ENCODE measurements at places on chromosomes 6 and 20. TPM values are rescaled to one million over a fixed set of nuclear protein-coding genes. Genes with fewer than 3 reads are reported as not detected.

- no peak for DNase-seq
Measured at GRCh38 chr6:142698751-142699150, 246.2 kb downstream of the HIVEP2 start.

DNA sequence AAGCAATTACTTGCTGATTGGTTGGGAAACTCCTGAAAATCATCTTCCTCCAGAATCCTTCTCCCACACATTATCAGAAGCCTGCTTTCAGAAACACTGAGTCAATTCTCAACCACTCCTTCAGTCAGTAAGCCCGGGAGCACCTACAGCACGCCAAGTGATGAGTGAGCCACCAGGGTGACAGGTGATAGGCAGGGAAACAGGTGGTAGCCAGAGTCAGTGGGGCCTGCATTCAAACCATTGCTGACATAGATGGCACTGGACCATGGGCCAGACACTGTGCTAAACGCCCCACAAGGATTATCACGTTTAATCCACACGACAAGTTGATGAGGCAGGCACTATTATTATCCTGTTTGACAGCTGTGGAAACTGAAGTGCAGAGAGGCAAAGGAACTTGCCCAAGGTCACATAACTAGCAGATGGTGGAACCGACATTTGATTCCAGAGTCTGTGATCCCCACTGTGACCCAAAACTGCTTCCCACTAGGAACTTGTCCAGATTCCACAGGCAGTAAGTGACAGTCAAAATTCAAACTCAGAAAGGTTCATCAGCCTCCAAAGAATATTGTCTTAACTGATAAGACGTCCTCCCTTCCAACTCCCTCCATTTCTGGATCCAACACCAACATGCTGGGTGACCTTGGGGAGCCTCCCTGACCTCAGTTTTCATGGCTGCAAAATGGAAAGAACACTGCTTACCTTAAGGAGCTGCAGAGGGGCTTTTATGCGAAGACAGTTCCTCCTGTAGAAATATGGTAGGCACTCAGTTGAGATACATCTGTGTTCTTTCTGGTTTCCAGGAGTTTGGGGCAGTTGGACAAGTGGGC, 23.9 kb upstream of the TOP1 start:
- peak; percentile 99 for DNase-seq

RBBP8NL gene
- 0.10 TPM for total RNA-seq

- DNase-seq, result no peak
Measured at GRCh38 chr6:42967228-42967627, 6.7 kb downstream of the GNMT start.

- no peak for DNase-seq
Measured at GRCh38 chr6:33136310-33136900, 55.9 kb downstream of the COL11A2 start.

TAF4 gene
- 7.8 TPM for total RNA-seq

DNA sequence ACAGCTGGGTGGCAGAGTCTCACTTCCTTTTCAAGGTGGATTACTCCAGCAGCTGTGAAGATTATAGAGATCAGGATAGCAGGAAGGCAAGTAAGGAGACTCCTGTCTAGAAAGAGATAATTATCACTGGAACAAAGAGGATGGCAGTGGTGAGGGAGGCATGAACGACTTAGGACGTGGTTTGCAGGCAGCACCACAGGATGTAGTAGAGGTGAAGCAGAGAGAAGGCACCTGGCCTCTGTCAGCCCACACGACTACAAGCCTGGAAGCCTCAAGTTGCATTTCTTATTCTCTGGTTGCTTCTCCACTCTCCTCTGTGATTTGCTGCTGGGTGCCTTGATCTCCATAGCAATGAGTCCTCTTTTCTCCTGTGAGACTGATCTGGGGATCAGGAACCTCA, 62.7 kb downstream of the TSHZ2 start:
- no peak for DNase-seq

GRCh38 chr6:150451807-150452427, 83.1 kb downstream of the IYD start:
- DNase-seq, result no peak

GRCh38 chr6:103570431-103570830, 1289.3 kb downstream of the HACE1 start:
- no peak for DNase-seq

GRCh38 chr6:1832844-1833787, 223.4 kb downstream of the FOXC1 start:
- DNase-seq, result no peak

GRCh38 chr6:80667006-80667405, 560.5 kb downstream of the BCKDHB start:
- DNase-seq, result no peak

KLHDC3 gene
- total RNA-seq, result 94.5 TPM

DNA sequence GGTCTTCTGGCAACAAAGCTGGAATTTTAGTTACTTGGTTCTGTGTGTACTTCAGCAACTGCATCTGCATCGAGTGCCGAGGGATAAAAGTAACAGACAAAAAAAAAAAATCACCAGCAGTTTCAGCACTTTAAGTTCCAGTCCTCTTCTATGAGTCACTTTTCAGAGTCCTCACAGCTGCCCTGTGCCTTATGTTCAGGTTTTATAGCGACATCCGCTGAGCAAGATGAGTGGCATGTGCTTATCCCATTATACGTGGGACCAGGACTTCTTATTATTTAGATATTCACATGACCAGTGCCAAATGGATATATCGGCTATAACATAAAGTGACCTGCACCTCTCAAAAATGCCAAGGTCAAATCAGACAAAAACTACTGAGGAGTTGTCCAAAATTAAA, 242.9 kb downstream of the FOXA2 start:
- peak; percentile 69 for DNase-seq

DNA sequence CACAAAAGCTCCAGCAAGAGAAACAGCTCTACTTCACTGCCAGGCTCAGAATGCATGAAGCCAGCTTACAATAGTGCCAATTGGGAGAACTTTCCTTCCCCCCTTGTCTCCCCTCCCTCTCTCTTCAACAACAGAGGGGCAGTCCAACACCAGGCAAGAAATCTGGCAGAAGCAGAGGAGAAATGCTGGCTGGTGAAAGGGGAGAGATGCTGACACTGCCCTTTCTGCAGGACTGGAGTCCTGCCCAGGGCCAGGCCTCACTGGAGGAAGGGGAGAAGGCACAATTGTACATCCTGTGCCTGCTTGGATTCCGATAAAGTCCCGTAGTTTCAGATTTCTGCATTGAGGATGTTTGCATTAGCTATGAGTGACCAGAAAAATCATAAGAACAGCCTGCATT, 148.6 kb downstream of the LRRC1 start:
- DNase-seq, result no peak

GJA1 gene
- 3.3 TPM for total RNA-seq

DEFB132 gene
- total RNA-seq, result not detected

DNA sequence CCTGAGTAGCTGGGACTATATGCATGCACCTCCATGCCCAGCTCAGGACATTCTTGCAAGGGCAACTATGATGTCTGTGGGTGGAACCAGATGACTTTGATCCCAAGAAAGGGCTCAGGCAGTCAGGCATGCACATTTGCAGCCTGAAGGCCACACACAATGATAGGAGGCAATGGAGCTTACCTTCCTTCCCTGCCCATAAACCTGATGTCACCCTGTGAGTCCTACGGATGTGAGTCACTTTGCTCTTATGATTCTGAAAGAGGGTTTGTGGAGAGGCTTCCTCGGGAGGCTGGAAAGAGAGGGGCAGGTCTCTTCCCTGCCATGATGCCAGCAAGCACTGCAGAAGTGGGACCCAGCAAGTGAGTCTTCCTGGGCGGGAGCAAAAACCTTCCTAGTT, 202.4 kb downstream of the LY86 start:
- DNase-seq, result no peak

NFATC2 gene
- 0.10 TPM for total RNA-seq

DNA sequence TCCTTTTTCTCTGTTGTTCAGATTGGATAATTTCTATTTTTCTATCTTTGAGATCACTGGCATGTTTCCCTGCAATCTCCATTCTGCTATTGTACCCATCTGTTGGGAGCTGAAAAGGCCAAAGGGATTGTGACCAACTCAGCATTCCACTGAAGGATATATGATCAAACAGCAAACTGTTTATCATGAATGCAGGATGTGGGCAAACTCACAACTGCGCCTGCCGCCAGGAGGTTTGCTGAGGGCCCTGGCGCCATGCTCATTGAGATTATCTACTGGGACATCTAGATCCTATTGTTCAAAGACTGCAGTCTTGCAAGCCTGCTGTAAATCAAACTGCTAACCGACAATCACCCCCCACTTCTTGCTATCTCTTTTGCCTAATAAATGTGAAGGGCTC, 3.8 kb upstream of the FKBP1A start:
- no peak for DNase-seq

DNA sequence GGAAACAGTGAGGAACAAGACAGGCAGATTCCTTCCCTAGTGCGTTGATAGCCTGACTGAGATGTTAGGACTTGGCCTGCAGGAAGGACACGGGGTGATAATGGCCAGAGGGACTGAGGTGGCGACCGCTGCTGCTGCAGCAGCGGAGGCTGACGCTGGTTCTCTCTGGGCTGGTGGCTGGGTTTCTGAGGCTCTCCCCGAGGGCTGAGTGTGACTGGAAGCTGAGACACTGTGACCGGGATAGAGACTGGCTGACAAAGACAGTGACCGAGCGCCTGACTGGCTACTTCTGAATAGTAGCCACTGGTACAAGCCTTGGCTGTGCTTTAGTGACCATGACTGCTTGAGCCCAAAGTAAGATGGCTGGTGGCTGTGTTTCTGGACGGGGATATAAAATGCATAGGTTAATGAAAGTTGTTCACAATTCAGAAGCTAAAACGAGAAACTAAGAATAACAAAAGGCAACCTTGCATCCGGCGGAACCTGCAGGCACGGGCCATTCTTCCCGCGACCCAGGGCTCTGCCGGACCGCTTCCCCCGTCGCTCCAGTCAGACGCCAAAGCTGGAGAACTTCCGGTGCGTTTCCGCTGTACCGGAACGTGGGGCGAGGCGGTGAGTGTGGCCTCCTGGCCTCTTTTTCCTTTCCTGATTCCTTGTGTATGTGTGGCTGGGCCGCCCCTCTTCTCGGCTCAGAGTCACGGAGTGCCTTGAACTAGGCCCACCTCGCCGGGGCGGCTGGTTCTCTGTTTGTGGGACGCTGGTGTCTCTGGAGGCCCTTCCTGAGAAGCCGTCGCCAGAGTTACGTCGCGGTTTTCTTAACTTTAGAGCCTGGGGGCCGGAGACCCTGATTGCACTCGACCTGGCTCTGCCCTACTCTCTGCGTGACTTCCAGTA, at the start of gene AAR2:
AAR2 (plus strand) TSS at position 587 of the 894 bp plus-strand sequence. CDS start 3,391 bp downstream, outside the sequence.
- DNase-seq, result peak; percentile 84

GRCh38 chr20:52179331-52180179, 12.0 kb downstream of the ZFP64 start:
- DNase-seq, result peak; percentile 55

DNA sequence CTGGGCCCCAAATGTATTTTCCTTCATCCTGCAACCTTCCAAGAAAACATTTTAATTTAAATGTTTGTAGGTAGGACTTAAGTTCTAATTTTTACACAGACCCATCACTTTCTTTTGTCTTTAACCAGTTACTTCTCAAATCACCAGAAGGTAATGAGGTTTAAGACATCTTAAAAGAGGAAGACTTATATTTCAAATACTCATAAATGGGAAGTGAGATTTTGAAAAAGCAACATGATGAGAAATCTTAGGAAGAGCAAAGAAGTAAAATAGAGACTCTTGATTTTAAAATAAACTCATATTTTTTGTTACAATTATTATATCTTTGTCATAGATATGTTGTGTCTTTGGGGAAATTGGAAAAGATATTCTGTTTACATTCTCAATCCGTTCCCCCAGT, 82.3 kb downstream of the SYNE1 start:
- DNase-seq, result no peak

SGK2 gene
- total RNA-seq, result 1.7 TPM

DNA sequence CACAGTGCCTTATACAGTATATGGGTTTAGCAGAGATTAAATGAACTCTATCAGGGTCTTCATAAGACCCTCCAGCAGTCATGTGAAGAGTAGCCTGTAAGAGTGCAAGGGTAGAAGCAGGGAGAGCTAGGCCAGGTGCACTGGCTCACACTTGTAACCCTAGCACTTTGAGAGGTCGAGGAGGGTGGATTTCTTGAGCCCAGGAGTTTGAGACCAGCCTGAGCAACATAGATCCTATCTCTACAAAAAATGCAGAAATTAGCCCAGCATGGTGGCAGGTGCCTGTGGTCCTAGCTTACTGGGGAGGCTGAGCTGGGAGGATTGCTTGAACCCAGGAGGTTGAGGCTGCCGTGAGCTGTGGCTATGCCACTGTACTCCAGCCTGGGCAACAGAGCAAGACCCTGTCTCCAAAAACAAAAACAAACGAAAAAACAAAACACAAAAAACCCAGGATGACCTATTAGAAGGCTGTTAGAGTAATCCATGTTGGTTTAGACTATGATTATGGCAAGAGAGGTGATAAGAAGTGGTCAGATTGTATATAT, 31.9 kb downstream of the NCOA3 start:
- no peak for DNase-seq

EEF1A2 gene
- 456 TPM for total RNA-seq

- no peak for DNase-seq
Measured at GRCh38 chr6:19781269-19781668, 55.9 kb upstream of the ID4 start.

FAM209A gene
- total RNA-seq, result not detected

- peak; percentile 78 for DNase-seq
Measured at GRCh38 chr6:152897807-152898399, 84.9 kb downstream of the FBXO5 start.

DNA sequence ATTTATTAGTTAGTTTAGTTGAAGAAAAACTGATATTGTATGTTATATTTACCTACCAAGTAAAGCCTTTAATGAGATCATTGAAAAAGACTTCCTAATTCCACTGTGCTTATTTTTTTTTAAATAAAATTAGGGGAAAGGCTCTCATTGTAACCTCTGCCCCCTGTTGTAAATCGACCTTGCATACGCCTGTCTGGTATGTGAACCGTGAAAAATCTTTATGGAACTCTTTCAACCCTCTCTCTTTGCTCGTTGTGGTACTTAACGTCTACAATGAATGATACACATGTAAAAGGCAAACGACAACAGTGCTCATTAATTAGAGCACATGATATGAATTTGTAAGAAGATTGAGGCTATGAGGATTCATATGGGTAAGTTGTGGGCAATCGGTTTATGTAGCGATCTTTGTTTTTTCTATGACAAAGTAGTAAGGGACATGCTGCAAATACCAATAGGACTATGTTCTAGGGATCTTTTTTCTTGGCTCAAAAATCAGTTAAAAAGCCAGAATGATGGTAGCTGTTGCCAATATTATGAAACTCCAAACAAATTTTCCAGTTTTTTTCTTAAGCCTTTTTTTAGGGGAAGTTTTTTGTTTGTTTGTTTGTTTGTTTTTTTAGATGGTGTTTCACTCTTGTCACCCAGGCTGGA, 119.0 kb upstream of the MCHR2 start:
- no peak for DNase-seq

DNA sequence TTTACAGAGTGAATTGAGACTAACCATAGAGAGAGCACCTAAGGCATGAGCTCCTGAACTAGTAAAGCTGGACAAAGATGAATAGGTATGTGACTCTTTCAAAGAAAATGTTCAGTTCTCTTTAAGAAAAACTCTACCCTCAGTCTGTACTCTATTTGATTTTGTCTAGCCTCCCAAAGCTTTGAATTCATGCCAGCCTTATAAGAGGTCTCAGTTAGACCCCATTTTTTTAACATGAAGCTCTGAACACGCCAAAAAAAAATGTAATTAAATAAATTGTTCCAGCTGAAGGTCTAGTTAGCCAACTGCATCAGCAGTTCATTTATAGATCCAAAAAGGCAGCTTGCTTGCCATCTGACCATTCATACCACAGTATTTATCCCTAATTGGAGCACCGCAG, 71.6 kb downstream of the COL9A1 start:
- no peak for DNase-seq
